HTR-8/SVneo (cell line): ENCODE measurements at places on chromosomes 4 and X.

GRCh38 chr4:86926435-86927086 lies 8.2 kb upstream of the AFF1 start:
- no peak for DNase-seq

DNA sequence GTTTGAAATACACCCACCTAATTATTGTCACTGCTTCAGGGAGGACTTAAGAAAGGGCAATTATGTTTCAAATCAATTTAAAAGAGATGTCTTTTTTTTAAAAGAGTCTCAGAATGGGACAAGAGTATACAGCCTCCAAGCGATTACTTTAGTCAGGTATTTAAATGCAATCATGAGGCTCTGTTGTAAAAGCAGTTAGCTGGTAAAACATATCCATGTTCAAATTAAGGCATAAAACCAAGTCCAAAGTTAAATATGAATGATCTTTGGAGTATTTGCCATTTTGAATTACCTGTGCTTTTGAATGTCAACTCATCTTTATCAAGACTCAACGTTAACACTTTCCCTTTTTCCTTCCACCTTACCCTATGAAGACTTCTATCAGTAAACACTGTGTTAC lies 13.7 kb downstream of the RPS6KA6 start:
- DNase-seq = no peak

DNA sequence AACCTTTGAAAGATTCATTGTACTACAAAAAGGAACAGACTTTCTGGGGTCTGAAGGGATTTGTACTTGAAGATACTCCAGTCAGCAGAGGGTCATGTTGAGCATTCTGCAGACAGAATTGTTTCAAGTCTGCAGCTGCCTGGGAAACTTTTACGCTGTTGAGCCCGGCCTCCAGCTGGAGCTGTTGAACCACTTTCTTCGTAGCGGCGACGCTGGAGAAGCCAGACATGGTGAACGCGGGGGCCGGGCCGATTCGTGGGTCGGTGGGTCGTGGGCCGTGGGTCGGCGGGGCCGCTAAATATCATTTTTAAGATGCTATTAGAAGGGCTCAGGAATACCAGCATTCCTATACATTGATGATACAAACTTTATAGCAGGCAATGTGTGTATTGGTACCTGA lies 12.0 kb upstream of the RTL9 start:
- DNase-seq = no peak

GRCh38 chr4:94931626-94932025 lies 173.9 kb downstream of the BMPR1B start:
- DNase-seq = no peak

DNA sequence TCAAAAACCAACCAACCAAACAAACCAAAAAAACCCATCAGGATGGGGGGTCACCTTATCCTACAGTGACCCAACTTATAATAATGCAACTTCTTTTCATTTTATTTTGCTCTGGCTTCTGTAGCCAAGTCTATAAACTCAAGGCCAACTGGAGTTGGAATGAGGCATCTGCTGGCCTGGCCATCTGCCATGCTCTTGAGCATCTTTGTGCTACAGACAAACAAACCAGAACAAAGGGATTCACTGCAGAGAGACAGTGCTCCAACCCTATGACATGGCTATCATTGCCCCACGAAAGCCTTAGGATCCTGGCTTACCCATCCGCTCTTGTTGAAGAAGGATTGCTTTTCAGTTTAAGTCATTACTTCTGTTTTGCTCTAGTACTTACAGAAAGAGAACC lies 49.2 kb upstream of the SCRG1 start:
- no peak for DNase-seq
